Femur (tissue), 1 donor: ENCODE measurements at places on chromosomes 5 and 9.

DNA sequence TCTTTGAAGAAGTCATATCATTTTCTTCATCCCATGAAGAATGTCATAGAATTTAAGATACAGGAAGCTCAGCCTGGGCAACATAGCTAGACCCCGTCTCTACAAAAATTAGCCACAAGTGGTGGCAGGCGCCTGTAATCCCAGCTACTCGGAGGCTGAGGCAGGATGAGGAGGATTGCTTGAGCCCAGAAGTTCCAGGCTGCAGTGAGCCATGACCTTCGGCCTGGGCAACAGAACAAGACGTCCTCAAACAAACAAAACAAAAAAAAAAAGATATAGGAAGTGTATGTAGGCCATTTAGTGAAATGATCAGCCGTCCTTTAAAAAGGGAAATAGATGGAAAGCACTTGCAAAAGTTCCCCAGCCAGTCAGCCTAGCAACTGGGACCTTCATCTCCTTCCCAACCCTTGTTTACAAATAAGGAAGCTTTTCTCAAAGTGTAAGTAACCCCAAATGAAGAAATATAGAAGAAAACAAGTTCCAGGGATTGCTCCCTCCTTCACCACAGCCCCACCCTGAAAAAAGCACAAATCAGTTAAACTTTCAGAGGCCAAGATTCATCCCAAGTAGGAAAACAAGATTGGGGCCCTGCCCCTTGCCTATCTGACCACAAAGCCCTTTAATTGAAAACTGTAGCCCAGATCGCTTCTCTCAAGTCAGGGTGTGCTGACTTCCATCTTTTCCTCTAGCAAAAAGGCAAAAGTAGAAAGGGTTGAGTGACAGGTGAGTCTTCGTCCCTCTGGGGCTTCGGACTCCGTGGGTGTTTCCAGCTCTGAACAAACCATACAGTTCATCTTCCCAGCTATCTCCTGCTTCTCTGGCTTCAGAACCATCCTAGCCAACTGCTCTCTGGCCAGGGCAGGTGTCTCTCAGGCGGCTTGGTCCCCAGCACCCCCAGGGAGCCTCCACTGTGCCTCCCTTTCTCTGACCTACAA is 1.2 kb downstream of the SLC31A2 start:
- no peak for DNase-seq

- DNase-seq: no peak
These were observed 130.0 kb downstream of the PIK3R1 start for GRCh38 chr5:68345582-68345981.

DNA sequence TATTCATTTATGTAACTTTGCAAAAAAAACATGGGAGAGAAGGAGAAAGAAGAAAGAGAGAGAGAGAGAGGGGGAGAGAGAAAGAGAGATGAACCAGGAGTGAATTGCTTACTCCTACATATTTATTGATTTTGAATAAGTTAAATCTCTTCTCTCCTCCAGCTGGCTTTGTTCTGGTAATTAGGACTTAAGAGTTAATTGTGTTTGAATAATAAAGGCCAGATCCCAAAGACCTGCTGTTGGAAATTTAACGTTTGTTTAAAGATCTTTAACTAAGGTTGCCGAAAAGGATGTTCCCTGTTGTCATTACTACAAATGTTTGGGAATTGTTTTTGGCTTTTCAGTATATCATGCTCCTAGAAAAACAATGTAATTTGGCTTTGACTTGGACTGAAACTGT is 473.0 kb downstream of the TUSC1 start:
- DNase-seq: no peak

GRCh38 chr5:128304088-128304487 is 220.5 kb downstream of the SLC12A2 start:
- peak; percentile 62 for DNase-seq

DNA sequence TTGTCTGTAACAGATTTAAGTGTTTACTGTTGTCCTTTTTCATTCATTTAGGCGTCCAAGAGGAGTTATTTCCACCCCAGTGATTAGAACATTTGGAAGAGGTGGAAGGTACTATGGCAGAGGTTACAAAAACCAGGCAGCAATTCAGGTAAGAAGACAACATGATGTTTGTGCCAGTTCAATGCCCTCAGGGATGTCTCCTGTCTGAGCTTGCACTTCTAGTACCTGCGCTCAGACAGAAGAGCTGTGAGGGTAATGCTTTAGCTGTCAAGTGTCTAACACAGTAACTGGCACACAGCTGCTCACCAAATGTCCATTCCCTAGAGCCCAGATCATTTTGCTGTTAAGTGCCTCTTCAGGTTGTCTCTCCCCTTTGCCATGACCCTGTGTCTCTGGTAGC is 14.2 kb upstream of the PHF2 start:
- DNase-seq: no peak

DNA sequence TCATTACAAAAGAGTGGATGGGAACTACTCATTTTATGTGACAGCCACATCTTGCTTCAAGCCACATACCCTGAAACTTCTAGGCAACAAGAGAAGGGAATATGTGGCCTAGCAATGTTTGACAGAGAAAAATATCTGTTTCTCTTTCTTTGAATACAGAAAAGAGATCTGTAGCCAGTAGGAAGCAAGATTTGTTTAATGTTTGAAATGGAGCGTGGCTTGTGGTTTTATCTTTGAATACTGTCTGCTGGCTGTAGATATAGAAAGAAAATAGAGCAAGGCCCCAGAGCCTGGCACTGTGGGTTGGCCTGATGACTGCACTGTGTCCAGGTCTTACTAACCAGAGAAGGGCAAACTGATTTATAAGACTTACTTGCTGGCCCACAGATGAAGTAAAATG is 133.8 kb downstream of the ARHGEF28 start:
- DNase-seq: no peak
